ENCODE measurements at places on chromosomes 3 and 15.

- DNase-seq, result no peak
These were observed 76.3 kb downstream of the MYLK start for GRCh38 chr3:123807820-123808219.

DNA sequence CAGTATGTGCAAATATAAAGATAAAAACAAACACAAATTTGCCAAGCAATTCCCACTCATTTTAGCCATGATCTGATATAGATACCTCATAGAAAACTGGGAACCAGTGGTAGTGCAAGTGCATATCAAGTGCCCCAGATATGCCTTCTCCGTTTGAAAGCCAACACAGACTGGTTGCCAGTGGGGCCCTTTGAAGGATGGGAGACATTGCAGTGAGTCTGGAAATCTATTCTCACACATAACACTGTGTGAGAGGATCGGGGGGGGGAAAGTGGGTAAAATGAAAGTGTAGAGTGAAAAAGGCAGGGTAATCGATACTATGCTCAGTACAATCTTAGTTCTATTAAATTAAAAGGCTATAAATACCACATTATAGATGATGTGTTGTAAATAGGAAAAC lies 83.0 kb downstream of the CBLB start:
- no peak for DNase-seq

GRCh38 chr3:189202583-189202982 lies 30.8 kb downstream of the TPRG1 start:
- DNase-seq, result no peak

- no peak for DNase-seq
These were observed 47.0 kb upstream of the RARB start for GRCh38 chr3:25381083-25381482.

GRCh38 chr3:157374933-157375332 lies 61.7 kb upstream of the PTX3 start:
- no peak for DNase-seq

GRCh38 chr3:173913397-173913796 lies 515.9 kb downstream of the NLGN1 start:
- DNase-seq, result no peak

GRCh38 chr15:43828061-43828657 lies 1.4 kb downstream of the WDR76 start:
- no peak for DNase-seq

GRCh38 chr15:75720787-75721479 lies 8.3 kb upstream of the CSPG4 start:
- DNase-seq, result no peak

DNA sequence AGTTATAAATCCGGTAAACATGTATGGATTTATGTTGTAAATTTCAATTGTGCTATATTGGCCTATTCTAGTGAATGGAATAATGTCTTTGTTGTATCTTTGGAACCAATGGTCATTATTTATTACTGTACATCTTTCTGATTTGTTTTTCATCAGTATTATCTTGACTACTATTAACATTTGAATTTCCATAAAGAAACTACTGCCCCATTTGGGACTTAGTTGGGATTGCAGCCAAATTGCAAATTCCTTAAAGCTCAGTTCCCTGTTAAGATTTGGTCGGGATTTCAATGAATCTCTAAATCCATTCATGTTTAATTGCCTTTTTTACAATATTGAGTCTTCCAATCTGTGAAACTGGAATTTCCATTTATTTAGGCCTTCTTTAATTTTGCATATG lies 822.4 kb upstream of the CADM2 start:
- DNase-seq, result no peak

DNA sequence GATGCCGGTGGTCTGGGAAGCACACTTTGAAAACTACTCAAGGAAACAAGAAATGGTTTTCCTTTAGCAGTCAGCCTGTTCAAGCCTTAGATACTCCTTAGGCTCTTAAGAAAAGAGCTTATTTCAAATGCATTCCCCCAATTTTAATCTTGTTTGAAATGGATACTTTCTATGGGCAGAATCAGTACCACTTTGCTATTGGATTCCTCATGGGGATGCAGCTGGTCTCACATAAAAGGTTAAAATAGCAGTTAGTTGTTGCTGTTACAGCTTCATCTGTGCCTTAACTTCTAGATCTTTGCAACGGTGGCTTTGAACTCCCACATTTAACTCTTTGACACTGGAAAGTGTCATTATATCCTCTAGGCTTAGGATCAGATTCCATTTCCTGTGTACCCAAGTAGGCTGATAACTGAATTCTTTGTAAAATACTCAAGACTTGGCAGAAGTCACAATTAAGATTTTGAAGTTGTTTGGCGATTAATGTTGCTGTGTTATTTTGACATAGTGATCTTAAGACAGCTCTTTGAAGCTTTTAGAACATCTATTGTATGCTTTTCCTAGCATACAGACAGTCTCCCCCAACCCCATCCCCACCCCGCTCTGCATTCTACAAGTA lies 2.2 kb downstream of the THBS1 start:
- no peak for DNase-seq

- DNase-seq, result no peak
These were observed 66.2 kb upstream of the TSC22D2 start for GRCh38 chr3:150341891-150342290.

GRCh38 chr3:77456906-77457305 lies 417.0 kb downstream of the ROBO2 start:
- DNase-seq, result no peak

DNA sequence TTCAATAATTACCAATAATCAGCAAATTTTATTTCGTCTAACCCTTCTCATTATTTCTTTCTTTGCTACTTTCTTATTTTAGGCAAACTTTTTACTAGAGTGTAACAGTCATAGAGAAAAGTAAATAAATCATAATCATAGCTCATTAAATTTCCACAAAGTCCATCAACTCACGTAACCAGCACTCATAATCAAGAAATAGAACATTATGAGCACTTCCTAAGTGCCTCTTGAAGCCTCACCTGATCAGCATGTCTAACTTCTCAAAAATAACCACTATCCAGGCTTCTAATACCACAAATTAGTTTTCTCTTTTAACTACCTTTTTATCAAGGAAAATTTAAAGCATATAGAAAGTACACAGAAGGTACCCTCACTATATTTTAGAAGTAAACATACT lies 38.4 kb upstream of the SLC12A8 start:
- no peak for DNase-seq

DNA sequence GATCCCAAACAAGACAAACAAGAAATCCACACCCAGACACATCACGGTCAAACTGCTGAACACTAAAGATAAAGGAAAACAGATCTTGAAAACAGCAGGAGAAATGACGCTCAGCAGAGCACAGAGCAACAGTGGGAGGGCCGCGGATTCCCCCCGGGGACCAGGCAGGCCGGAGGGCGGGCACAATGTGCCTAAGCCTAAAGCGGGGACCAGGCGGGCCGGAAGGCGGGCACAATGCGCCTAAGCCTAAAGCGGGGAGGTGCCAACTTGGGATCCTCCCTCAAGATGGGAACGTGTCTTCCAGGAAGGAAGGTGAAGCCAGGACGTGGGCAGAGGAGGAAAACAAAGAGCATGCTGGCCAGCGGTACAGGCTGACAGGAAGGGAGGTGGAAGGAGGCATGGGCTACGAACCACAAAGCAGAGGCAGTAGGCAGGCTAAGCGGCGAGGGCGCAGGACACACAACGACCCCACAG lies 31.1 kb downstream of the CYFIP1 start:
- no peak for DNase-seq

DNA sequence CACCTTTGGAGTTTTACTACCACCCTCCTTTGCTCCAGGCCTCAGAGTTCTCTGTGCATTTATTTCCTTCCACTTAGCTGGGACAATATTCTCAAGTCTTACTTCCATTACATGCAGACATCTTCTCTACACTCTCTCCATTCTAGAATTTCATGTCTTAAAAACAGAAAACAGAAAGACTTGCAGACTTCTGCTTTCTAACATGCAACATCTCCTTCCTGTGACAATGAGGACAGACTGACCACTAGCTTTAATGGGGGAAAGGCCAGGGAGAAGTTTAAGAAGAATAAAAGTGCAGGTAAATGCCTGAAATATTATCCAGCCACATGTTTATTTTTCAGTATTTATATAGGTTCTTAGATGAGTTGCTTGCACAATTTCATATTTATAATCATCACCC lies 17.1 kb upstream of the CSTA start:
- no peak for DNase-seq

GRCh38 chr15:34470091-34470490 lies 32.5 kb upstream of the GOLGA8A start:
- no peak for DNase-seq

DNA sequence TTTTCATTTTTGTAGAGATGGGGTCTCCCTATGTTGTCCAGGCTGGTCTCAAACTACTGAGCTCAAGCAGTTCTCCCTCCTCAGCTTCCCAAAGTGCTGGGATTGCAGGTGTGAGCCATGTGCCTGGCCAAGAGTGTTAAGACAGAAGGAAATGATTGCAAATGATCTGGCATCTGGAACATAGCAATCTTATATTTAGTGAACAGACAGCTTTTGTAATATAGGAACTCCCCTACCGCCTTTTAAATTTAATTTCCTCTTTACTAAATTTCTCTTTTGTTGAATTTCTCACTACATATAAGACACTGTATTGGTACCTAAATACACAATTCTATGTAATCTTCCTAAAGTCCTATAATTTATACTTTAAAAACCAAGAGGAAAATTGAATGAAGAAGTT lies 13.1 kb downstream of the ANO10 start:
- no peak for DNase-seq

- DNase-seq, result no peak
These were observed 1.5 kb downstream of the POLR2M start for GRCh38 chr15:57708047-57708446.
